PC-3 (cell line): ENCODE measurements at places on chromosomes 13 and 19.

- no peak for DNase-seq
Measured at GRCh38 chr13:107006661-107007060, 438.7 kb upstream of the ARGLU1 start.

DNA sequence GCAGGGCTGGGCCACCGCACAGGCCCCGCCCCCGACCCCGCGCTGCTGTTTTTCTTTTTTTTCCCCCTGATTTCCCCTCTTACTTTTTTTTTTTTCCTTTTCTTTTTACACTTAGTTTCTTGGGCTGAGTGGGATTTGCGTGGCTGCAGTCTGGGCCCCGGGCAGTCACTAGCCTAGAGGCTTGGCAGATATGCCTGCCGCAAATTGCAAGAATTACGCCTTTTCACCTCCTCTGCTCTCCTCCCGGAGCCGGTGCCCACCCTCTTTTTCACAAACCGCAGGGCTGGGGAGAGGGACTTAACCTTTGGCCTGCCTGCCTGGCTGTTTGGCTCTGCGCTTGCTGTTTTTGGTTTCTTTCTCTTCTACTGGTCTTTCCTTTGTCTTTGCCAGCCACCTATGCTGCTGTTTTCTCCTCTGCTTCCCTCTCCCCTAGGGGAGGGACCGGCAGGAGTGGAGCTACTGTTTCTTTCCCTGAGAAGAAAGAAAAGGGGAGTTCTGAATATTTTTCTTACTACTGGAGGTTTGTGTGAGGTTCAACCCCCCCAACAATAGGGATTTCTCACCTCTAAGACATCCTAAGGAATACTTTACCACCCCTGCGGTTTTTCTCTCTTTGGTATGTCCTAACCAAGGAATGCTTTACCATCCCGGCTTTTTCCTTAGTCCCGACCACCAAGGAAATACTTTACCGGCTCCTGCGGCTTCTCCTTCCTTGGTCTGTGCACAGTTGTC, 11.0 kb downstream of the ZNF552 start:
- DNase-seq, result peak; percentile 54

DNA sequence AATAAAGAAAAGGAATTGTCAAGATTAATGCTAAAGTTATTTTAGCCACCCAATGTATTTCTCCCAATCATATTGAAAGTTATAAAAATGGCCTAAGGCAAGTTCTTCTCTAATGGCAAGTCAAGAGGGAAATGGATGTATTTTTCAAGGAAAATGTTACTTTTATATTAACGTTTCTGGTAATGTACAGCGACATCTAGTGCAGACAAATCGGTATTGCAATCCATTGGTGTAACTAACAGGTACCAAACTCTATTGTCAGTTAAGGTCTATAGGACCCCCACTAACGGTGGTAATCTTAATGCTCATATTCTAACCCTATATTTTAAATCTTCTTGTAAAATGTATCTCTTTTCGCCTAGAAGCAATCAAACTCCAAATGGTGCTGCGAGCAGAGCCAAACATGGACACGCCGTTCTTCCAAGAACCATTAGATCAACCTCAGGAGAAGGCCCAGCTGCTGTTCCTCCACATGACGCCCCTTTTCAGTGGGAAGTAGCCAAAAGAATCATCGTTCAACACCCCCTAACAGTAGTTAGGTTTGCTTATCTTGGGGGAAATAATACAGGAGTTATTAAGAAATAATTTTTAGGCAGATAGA, 98.5 kb upstream of the PABPC3 start:
- DNase-seq, result peak; percentile 64

DNA sequence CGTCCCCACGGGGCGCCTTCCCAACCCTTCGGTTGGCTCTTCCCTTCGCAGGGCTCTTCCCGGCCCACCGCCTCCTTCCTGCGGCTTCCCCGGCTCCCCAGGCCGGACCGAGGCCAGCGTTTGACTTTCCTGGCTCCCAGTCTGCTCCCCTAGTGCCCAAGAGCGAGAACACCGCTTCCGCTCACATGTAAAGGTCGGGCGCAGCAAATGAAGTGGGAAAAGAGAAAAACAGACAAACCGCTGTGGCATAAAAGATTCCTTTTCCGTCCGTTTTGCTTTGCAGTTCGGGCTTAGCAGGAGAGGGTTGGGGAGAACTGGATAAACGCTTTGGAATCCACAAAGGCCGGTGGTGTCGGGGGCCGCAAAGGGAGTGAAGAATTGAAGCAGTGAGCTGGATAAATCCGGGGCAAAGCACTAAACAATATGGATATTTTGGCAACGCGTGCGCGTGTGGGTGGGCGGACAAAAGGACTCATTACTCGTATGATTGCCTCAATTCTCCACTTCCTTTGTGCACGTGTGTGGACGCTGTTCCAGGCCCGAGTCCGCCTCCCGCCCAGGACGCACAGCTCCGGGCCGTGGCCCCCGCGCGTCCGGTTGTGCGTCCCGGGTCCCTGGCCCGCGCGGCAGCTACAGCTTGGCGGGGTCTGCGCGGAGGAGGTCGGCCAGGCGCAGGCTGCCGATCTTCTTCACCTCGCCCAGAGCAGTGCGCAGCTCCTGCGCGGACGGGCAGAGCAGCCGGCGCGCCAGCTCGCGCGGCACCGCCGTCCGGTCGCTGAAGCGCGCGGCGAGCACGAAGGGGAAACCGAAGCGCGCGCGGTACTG, 8.6 kb upstream of the CDX2 start:
- no peak for DNase-seq

- no peak for DNase-seq
Measured at GRCh38 chr19:39918183-39918651, 16.2 kb downstream of the FCGBP start.

- no peak for DNase-seq
Measured at GRCh38 chr19:1295169-1296012, 9.7 kb downstream of the EFNA2 start.

DNA sequence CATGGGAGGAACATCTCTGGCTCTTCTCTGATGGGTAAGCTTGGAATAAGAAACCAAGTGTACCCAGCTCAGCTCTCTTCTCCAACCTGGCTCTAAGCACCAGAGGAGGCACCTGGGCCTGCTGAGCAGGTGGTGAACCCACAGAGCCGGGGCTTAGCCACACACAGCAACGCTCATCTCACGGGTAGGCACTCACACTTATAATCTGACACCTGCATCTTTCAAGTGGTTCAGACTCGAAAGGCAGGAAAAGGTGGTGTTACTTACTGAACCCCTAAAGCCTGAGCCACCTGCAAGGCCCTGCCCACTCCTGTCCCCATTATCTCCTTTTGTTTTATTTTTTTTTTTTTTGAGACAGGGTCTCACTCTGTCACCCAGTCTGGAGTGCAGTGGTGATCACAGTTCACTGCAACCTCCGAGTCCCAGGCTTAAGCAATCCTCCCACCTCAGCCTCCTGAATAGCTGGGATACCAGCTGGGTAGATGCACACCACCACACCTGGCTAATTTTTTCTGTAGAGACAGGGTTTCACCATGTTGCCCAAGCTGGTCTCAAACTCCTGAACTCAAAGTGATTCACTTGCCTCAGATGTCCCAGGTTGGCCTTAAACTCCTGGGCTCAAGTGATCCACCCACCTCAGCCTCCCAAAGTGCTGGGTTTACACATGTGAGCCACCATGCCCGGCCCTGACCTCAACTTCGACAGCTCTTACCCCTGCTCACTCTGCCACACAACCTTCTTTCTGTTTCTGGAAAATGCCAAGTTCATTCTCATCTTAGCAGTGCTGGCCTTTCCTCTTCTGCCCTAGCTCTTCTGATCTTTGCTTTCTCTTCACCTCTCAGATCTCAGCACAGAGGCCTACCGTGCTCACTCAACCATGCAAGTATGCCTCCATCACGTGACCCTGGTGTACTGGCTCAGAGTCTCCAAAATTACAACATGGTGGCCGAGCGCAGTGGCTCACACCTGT, 9.7 kb downstream of the FBXL12 start:
- DNase-seq, result no peak

DNA sequence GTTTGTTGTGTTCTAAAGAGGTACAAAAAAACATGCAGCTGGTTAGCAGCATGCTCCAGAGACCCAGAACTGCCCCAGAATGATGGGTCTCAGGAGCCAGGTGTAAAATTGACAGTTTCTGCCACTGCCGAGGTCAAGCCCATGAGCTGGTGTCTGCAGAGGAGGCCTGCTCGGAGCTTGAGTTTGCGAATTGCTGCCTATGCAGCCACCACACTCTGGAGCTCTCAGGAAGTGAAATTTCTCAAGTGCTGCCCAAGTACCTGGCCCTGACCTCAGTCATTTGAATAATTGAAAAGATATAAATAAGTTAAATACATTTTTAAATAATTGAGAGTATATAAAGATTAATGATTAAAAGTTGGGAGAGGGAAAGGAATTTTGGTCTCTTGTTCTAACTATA, 66.4 kb downstream of the ZAR1L start:
- DNase-seq, result no peak

DNA sequence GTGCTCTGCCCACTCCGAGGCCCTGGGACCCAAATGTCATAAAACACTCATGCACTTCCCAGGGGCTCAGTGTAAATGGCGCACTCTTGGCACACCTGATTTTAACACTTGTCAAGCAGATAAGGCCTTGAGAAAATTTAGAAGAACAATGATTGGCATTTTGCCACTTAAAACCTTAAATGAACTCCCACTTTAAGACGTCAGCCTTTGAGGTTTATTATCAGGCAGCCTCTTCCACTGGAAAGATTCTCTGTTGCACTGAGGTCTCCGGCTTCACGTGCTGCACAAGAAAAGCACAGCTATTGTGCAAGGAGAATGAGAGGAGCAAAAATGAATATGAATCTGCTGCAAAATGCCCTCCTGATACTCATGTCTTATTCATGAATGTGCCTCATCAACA, 38.5 kb upstream of the ATP11A start:
- no peak for DNase-seq

DNA sequence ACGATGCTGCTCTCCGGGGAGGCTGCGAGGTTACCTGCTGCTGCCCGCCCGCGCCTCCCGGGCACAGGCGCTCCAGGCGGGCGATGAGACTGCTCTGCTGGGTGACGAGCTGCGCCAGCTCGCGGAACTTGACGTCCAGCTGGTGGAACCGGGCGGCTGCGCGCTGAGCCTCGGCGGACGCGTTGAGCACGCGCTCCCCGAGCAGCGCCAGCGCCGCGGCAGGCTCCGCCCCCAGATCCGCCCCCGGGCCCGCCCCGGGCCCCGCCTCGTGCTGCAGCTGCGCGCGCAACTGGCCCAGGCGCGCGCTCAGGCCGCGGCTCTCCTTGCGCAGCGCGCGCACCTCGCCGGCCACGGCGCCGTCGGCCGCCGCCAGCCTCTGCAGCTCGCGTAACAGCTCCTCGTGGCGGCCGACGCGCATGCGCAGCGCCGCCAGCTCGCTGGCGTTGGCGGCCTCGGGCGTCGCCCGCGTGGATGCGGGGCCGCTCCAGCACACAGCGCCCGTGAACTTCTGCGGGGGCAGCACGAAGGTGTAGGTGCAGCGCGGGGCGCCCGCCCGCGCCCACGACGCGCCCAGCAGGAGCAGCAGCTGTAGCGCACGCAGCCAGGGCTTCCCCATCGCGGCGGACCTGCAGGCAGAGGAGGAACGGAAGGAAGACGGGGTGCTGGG, 6.4 kb downstream of the ANGPTL6 start:
- peak; percentile 99 for DNase-seq

GRCh38 chr13:32627793-32628192, 41.5 kb downstream of the PDS5B start:
- no peak for DNase-seq

- no peak for DNase-seq
Measured at GRCh38 chr13:109667807-109668291, 118.5 kb downstream of the IRS2 start.

- no peak for DNase-seq
Measured at GRCh38 chr13:94706843-94707399, 5.4 kb downstream of the SOX21 start.

DNA sequence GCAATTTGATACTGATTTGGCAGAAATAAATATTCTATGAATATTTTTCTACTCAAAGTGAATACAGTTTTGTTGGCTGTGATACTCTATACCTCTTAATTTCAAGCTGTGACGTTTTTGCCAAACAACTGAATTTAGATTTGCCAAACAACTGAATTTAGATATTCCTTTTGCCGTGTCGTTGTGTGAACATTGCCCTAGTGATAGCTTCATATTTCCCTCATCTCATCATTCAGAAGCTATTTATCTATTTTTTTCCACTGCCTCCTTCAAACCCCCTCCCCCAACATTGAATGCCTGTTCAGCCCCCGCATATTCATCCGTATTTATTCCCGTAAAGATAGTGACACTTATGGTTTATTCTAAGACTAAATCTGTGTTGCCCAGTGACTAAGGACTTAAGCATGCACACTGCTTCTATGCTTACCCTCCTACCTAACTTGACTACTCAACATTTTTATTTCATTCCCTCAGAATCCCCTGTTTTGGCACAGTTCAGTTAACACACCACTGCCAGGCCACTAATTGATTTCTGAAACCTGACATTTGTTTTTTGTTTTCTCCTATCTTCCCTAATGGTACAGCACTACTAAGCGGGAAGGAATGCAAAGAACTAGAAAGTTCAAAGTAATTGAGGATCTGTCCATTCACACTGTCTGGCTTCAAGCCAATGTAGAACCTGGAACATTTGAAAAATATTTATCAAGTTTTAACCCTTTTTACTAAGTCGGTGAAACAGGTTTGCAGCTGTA, 2.8 kb upstream of the KLF5 start:
- DNase-seq, result peak; percentile 89

- DNase-seq, result no peak
Measured at GRCh38 chr13:53901593-53901992, 873.0 kb downstream of the OLFM4 start.

DNA sequence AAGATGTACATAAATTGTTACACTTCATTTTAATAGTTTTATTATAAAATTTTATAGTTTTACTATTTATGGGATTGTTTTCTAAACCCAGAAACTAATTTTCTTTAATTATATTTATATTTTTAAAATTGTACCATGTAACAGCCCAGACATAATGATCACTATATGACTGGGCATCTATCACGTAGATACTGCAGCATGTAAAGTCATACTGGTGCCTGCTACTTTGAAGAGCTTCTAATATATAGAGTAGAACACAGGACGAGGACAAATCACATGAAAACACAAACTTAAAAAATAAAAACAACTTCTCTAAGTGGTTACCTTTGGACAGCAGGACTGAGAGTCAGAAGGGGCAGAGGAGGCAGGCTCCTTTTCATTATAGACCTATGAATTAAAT, 5.3 kb downstream of the ELF1 start:
- DNase-seq, result no peak

- peak; percentile 57 for DNase-seq
Measured at GRCh38 chr19:55452749-55453346, 8.6 kb downstream of the ISOC2 start.

- peak; percentile 12 for DNase-seq
Measured at GRCh38 chr13:107144432-107144831, 576.5 kb upstream of the ARGLU1 start.

DNA sequence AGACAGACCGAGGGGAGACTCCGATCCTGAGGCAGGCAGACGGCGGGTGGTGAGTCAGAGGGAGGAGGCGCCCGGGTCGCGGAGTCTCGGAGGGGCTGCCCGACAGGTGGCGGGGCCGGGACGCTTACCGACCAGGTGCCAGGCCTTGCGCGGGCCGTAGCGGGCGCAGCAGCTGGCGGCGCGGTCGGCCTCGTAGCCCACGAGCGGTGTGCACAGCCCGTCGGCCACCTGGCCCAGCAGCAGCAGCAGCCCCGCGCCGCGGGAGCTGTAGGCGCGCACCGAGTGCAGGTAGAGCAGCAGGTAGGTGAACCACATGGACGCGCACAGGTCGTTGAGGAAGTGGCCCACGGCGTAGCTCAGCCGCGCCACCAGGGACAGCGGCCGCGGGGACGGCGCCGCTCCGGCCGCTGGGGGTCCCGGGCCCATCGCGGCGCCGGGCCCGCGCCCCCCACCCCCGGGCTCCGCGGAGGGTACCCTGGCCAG, 367 bp downstream of the MFSD12 start:
- DNase-seq, result peak; percentile 45
